ENCODE measurements at places on chromosomes 2 and 18.

DNA sequence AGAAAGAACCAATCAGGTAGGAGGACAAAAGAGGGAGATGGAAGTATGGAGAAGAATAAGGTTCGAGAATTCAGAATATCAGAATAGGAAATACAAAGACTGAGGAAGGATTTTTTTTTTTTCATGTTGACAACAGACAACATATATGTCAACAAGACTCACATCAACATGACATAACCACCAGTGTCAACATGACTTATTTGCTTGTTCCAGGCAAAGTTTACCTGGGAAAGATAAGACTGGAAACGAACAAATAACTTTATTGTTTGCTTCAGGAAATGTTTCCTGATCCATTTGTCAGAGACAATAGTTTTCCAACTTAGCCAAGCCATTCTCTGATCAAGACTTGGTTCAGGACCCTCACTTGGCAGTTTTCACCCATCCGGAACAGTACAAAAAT, 321.9 kb upstream of the NETO1 start:
- DNase-seq = no peak

DNA sequence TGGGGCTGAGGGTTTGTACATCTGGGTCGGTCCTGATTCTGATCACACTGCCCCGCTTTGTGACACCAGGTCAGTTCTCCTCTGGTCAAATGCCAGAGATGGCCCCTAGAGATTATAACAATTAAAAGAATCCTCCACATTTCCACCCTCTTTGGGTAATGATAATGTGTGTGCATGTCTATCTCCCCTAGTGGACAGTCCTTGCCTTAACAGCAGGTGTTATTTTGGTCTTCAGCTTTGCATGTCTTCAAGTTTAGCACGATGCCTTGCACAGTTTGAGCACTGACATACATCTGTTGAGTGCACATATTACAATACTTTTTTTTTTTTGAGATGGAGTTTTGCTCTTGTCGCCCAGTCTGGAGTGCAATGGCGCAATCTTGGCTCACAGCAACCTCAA, 25.7 kb upstream of the COX7A2L start:
- no peak for DNase-seq

DNA sequence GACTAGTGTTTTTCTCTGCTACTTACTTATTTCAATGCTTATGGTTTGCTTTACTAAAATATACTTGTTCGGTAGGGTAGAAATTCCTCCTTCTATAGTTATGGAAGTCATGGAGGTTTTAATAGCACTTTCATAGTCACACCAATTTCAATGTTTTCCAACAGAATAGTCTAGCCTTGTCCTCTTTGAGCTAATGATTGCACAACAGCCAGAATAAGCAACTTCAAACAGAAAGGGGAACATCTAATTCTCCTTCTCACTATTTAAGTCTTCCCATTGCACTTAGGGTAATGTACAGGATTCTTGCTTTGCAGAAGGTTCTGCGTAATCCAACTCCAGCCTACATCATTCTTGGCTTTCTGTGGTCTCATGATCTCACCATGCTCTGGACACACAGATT, 287.7 kb upstream of the GCFC2 start:
- DNase-seq = no peak

GRCh38 chr2:111108745-111109271, 11.9 kb upstream of the BCL2L11 start:
- DNase-seq = no peak

DNA sequence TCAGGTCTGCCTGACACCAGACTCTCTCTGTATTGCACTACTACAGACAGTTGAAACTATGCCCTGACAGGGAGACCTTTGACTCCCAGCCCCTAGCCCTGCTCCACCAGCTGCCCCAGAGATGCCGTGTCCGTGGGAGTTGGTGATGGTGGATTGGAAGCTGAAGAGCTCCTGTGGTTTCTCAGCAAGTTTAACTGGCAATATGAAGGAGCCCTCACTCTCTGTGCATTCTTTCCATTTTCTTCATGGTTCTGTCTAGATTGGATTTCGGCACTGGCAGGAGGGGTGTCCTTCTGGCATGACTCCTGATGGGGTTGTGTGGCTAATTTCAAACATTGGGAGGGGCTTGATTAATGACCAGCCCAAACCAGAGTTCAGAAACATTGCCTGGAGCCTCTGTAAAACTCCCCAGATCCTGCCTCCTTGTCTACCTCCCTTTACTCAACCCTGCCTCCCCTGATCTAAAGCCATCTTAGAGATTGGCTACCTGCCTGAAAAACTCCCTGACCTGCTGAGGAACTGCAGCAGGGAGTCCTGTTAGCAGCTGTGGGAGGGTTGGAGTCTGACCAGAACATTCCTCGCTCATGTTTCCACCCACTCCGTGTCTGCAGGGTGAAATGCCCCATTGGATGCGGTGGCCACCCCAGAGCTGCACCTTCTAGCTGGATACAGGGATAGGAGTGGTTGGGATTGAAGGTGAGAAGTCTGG, 206.9 kb upstream of the SPRED2 start:
- no peak for DNase-seq

Data from NCI-H524 (cell line).